ENCODE measurements at places on chromosomes 5 and 9. TPM values are rescaled to one million over a fixed set of nuclear protein-coding genes. Genes with fewer than 3 reads are reported as not detected.

Gene RNF130
- 18.9 TPM for total RNA-seq

Gene KDM3B
- 39.6 TPM for total RNA-seq

Gene OR1K1
- not detected for total RNA-seq

Gene CA9
- not detected for total RNA-seq

Gene SPATA9
- total RNA-seq = not detected

Gene SNCAIP
- 0.93 TPM for total RNA-seq

Gene INSYN2B
- total RNA-seq = 1.4 TPM

Gene TXNDC8
- not detected for total RNA-seq

Gene LCN9
- not detected for total RNA-seq

Gene PCDHB11
- total RNA-seq = 0.44 TPM

Gene CSF1R
- total RNA-seq = not detected

Gene XRCC4
- total RNA-seq = 83.2 TPM

Gene KCNV2
- total RNA-seq = not detected

Gene FGD3
- not detected for total RNA-seq

Gene HEMGN
- not detected for total RNA-seq

Gene ADAMTS12
- total RNA-seq = 5.3 TPM

Gene TPPP
- 0.93 TPM for total RNA-seq

Gene PCDHA12
- total RNA-seq = 0.06 TPM

Gene GMCL2
- total RNA-seq = not detected

Gene SLC34A1
- not detected for total RNA-seq

Gene PCDHA9
- 0.06 TPM for total RNA-seq

Gene ALDH7A1
- total RNA-seq = 53.8 TPM

Gene IFNA2
- not detected for total RNA-seq

Gene OLFM1
- total RNA-seq = 0.44 TPM

Gene RGS3
- 229 TPM for total RNA-seq

Gene ZNF366
- total RNA-seq = 0.06 TPM

Gene BOD1
- total RNA-seq = 63.9 TPM

Gene TDRD7
- 12.6 TPM for total RNA-seq

Measured in aortic smooth muscle cell (primary cell).